ENCODE measurements at places on chromosomes 2 and 18.

GRCh38 chr2:109342930-109343329 lies 213.9 kb downstream of the SH3RF3 start:
- no peak for DNase-seq

GRCh38 chr2:218993345-218994315 lies at the start of gene CRYBA2:
TSS of gene CRYBA2 (minus strand) at chr2:218993422. CDS start at chr2:218993176, 246 bp downstream.
- no peak for DNase-seq

DNA sequence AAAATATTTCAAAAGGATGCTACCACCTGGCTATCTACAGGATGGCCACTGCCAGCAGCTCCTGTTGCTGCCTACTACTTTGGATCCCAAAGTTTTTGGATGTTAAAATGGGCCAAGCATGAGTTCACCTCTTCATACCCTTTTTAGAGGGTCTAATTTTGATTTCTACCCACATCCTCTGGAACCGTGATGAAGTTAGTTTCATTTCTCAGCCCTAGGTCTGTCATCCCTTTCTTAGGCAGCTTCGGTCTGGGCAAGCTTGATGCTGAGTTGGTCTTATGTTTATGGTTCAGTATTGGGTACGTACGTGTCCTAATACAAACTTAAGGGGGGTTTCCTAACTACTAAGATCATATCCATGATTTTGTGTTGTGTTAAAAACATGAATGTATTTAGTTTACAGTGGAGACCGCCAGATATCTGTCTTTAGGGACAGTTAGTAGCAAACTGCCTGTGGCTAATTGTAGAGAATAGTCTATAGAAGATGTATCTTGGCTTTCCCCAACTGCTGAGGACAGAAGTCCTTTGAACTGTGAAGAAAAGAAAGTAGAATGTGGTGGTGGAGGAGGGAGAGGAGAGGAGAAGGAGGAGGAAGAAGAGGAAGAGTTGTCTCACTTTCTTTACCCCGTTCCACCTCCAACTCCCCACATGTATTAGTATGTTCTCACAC lies 184.9 kb downstream of the UBE2E3 start:
- DNase-seq, result no peak

DNA sequence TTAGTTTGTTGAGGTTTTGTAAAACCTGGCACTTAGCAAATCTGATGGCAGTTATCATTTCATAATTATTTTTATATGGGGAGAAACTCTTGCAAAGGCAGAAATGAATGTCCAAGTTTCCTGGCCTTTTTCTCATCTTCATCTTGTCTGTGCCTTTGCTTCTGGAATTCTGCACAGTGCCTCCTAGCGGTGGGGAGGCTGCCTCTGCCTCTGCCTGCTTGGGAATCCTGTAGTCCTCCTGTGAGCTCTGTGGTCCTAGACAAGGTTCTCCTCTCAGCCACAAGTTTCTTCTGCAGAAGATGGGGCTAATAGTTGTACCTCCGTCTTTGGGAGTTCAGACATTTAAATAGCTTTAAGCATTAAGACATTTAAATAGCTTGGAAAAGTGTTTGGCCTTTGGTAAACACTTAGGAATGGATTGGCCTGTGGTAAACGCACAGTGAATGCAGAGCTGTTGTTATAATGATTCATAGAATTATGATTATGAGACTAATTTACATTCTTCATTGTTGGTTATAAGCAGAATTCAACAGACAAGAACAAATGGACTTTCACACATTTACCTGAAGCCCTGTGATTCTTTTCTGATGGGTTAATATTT lies 101.2 kb downstream of the ZNF236 start:
- DNase-seq, result no peak

GRCh38 chr18:29644276-29644675 lies 1398.3 kb downstream of the DSC3 start:
- no peak for DNase-seq

- no peak for DNase-seq
These were observed 350.8 kb upstream of the NT5C1B start for GRCh38 chr2:18940184-18940583.

Data from activated T-helper 1 cell treated with Interleukin-2 at 50 U/mL for 16 hours (primary cell).